SK-MEL-5 (cell line): ENCODE measurements at places on chromosomes 7 and 10. TPM values are rescaled to one million over a fixed set of nuclear protein-coding genes. Genes with fewer than 3 reads are reported as not detected.
A peak's percentile ranks its signal among the peaks of the same experiment; 100 is the strongest.

- no peak for DNase-seq
Measured at GRCh38 chr10:100828738-100829096, 83.3 kb downstream of the PAX2 start.

DNA sequence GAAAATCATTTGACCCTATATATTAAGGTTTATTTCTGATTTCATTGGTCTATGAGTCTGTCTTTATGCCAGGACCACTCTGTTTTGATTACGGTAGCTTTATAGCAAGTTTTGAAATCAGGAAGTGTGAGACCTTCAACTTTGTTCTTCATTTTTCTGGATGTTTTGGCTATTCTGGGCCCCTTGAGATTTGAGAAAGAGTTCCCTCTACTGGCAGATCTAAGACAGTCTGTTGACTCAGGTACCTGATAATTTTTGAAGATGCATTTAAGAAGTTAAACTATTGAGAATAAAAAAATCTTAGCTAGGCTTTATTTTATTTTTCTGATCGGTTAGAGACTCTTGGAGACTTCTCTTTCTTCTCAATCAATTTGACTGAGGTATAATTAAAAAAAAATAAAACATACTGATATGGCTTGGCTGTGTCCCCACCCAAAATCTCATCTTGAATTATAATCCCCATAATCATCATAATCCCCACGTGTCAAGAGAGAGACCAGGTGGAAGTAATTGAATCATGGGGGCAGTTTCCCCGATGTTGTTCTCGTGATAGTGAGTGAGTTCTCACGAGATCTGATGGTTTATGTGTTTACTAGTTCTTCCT, 209.2 kb downstream of the SNX10 start:
- DNase-seq, result peak; percentile 78

DNA sequence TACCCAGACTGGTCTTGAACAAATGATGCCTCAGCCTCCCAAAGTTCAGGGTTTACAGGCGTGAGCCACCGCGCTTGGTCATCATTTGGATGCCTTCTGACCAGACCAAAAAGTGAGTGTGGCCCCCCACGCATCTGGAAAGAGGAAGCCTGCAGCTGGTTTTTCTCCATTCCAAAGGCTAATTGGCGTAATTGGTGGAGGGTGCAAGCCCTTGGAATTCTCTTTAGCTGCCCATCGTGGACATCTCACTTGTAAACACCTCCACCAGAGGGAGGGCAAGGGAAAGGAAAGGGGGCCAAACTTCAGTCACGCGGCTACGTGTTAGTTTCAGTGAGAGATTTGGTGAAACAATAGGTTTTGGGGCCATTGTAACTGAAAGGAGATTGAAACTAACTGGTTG, 4.1 kb upstream of the ARHGAP21 start:
- DNase-seq, result peak; percentile 34

GRCh38 chr7:50069613-50070012, 23.4 kb downstream of the ZPBP start:
- peak; percentile 37 for DNase-seq

DNA sequence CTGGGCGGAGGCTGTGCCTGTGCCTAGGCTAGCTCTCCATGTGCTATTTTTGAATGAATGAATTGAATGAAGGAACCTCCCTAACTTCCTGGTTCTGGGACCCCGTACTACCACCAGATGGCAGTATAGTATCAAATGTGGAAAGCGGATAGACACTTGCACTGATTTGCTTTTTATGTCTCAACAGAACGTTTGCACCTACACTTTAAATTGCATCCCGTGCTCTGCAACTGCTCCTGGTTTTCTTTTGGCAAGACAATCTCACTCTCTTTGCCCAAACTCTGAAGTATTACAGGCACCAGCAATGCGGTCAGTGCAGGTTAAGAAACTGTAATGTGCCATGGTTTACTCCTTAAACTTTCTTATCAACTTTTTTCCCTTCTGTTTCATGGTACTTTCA, 6.5 kb downstream of the FZD8 start:
- peak; percentile 74 for DNase-seq

GRCh38 chr10:65194555-65194954, 1673.4 kb downstream of the REEP3 start:
- no peak for DNase-seq

The GRID1 gene
- total RNA-seq, result 0.53 and 0.64 TPM in 2 replicates

The GHRHR gene
- total RNA-seq, result not detected in 2 replicates

The NPFFR1 gene
- total RNA-seq, result not detected in 2 replicates

The RASSF4 gene
- total RNA-seq, result 1.8 and 2.1 TPM in 2 replicates

The EPO gene
- 0.29 TPM in 1 of 2 replicates, not detected in the other for total RNA-seq

The IL6 gene
- total RNA-seq, result 20.5 and 27.7 TPM in 2 replicates
